ENCODE measurements at places on chromosomes 5 and 9.

- no peak for DNase-seq
Observed at GRCh38 chr5:35513612-35514011, 104.1 kb upstream of the SPEF2 start.

DNA sequence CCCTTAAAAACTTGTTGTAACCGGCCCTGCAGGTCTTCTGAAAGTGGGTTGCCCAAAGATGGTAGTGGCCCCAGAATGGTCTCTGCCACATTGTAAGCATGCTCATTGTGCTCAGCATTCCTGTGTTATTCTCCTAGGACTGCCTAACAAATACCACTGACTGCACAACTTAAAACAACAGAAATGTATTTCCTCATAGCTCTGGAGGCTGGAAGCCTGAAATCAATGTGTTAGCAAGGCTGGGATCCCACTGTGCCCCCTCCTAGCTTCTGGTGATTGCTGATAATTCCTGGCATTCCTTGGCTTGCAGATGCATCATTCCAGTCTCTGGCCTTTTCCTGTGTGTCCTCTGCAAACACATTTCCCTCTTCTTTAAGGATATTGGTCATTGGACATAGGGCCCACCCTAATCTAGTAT, 3.4 kb upstream of the GCNT4 start:
- peak; percentile 95 for DNase-seq

DNA sequence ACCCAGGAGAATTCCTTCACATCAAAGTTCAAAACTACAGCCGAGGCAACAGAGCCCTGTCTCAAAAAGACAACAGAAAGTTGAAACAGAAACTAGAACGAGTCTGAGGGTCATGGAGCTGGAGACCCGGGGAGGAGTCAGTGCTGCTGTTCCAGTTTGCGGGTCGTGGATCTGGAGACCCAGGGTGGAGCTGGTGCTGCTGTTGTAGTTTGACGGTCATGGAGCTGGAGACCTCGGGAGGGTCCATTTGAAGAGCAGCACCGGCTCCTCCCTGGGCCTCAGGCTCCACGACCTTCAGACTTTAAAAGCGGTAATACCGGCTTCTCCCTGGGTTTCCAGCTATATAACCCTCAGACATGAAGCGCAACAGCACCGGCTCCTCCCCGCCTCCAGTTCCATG, 13.0 kb upstream of the LCN15 start:
- DNase-seq = no peak

- DNase-seq = no peak
Observed at GRCh38 chr5:55715519-55716078, 3.5 kb upstream of the SLC38A9 start.

- DNase-seq = peak; percentile 12
Observed at GRCh38 chr5:136311999-136312398, 53.3 kb downstream of the TRPC7 start.

GRCh38 chr5:25763781-25764180, 1119.0 kb upstream of the CDH10 start:
- DNase-seq = no peak

GRCh38 chr5:113292462-113292861, 142.3 kb downstream of the TSSK1B start:
- no peak for DNase-seq

GRCh38 chr9:72203205-72203803, 54.1 kb downstream of the GDA start:
- peak; percentile 20 for DNase-seq

Data from iPS DF 19.7 (cell line).